ENCODE measurements at places on chromosomes 1 and 21. TPM values are rescaled to one million over a fixed set of nuclear protein-coding genes. Genes with fewer than 3 reads are reported as not detected.

The IL22RA1 gene
- total RNA-seq: 0.09 TPM

The FUCA1 gene
- 12.0 TPM for total RNA-seq

The ADGRB2 gene
- total RNA-seq: 41.1 TPM

The KDM5B gene
- 208 TPM for total RNA-seq

The AMY1C gene
- total RNA-seq: not detected

The ADGRL4 gene
- not detected for total RNA-seq

DNA sequence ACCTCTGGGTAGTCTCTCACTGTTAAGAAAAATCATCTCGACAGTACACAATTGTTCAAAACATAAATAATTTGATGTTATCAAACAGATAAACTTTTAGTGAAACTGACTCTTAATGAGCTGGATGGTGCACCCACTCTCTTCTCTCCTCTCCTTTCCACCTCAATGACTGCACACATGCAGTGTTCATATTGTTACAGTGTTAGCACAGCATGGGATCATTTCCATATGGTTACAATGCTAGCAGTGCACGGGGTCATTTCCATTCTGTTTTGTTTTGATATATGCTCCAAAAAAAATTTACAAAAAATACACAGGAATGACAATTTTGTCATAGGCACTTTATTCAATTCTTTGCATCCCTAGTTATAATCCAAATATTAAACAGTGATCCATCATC is 26.4 kb upstream of the RNF187 start:
- no peak for ATAC-seq

DNA sequence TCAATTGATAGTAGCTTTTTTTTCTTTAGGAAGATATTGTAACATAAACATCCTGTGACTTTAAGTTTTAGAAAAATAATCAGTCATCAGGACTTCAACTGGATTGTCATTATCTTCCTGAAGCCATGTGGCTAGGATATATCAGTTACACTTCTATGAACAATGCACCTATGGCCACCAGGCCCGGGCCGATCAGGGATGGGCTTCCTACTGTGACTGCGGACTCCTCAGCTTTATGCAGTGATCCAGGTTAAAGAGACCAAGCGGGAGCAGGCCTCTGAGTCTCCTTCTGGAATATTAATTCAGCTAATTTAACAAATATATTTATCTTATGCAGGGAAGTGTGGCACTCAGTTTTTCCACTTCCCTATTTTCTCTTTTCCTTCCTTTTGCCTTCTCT is 200.6 kb downstream of the ADGRL2 start:
- no peak for ATAC-seq

- ATAC-seq: no peak
Measured at GRCh38 chr1:34713443-34713842, 41.4 kb upstream of the GJB5 start.

- no peak for ATAC-seq
Measured at GRCh38 chr1:219710529-219711194, 97.8 kb upstream of the ZC3H11B start.

DNA sequence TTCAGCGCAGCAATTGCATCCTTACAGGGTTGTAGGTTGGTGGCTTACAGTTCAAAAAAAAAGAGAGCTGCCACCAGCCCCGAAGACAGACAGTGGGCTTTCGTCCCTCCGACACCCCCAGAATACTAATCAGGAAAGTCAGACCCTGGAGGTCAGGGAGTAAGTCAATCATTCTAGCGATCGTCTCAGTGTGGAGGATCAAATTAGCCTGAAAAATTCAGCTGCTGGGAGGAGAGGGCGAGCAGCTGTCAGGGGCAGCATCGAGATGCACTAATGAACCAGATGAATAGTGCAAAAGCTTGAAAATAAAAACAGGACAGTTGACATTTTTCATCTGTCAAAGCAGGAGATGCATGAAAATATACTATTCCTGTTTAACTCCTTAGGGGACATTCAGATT is 138.4 kb downstream of the NEK7 start:
- peak; percentile 91 for ATAC-seq

DNA sequence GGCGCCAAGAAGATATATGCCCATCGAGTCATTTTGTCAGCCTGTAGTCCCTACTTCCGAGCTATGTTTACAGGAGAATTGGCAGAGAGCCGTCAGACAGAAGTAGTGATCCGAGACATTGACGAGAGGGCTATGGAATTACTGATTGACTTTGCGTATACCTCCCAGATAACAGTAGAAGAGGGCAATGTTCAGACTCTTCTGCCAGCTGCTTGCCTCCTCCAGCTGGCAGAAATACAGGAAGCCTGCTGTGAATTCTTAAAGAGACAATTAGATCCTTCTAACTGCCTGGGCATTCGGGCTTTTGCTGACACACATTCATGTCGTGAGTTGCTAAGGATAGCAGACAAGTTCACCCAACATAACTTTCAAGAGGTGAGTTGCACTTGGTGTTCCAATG is 19.1 kb downstream of the KLHL20 start:
- no peak for ATAC-seq

DNA sequence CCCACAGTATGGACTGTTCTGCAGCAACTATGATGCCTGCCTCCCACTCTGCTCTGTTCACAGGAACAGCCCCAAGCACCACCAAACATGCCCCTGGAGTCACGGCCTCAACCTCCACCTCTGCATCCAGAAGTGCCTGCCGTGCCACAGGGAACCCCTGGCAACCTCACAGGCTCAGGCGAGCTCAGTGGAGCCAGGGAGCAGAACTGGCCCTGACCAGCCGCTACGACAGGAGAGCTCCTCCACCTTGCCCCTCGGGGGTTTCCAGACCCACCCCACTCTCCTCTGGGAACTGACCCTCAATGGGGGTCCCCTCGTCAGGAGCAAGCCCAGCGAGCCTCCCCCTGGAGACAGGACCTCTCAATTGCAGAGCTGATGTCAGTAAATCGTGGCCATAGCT is 13.0 kb downstream of the MRAP start:
- ATAC-seq: no peak

- no peak for ATAC-seq
Measured at GRCh38 chr1:73910062-73910461, 287.9 kb downstream of the LRRIQ3 start.
